Activated T-helper 2 cell treated with anti-CD3 and anti-CD28 coated beads, Interferon-gamma antibody, Interleukin-2, Interleukin-4, amounts not matched to agents 10 μg/mL and 5 μg/mL and 100 μg/mL, durations not matched to agents 14 hours and 24 hours and 36 hours (primary cell): ENCODE measurements at places on chromosomes 4 and X. TPM values are rescaled to one million over a fixed set of nuclear protein-coding genes. Genes with fewer than 3 reads are reported as not detected.

C4orf50 gene
- 0.18 TPM in 2 replicates for total RNA-seq

MFAP3L gene
- total RNA-seq = 0.14 and 0.16 TPM in 2 replicates

SSX3 gene
- total RNA-seq = not detected in 2 replicates

GPRASP1 gene
- total RNA-seq = 0.55 and 0.62 TPM in 2 replicates

AADAT gene
- not detected in 2 replicates for total RNA-seq
